Kidney epithelial cell (primary cell): ENCODE measurements at places on chromosomes 12 and 14. TPM values are rescaled to one million over a fixed set of nuclear protein-coding genes. Genes with fewer than 3 reads are reported as not detected.
A peak's percentile ranks its signal among the peaks of the same experiment; 100 is the strongest.

NCOR2 gene
- 113 and 115 TPM in 2 replicates for total RNA-seq

GDF3 gene
- not detected in 2 replicates for total RNA-seq

SMIM41 gene
- total RNA-seq, result 0.34 TPM in 1 of 2 replicates, not detected in the other

RTL1 gene
- 1.1 and 1.2 TPM in 2 replicates for total RNA-seq

RNASE3 gene
- total RNA-seq, result not detected in 2 replicates

KRT8 gene
- 1,322 and 1,341 TPM in 2 replicates for total RNA-seq

- no peak for DNase-seq
Observed at GRCh38 chr12:38157274-38157932, 159.2 kb upstream of the ALG10B start.

GRCh38 chr12:27273114-27273513, 29.0 kb downstream of the STK38L start:
- DNase-seq, result no peak

- no peak for DNase-seq
Observed at GRCh38 chr12:98319716-98320425, 195.5 kb upstream of the TMPO start.

DNA sequence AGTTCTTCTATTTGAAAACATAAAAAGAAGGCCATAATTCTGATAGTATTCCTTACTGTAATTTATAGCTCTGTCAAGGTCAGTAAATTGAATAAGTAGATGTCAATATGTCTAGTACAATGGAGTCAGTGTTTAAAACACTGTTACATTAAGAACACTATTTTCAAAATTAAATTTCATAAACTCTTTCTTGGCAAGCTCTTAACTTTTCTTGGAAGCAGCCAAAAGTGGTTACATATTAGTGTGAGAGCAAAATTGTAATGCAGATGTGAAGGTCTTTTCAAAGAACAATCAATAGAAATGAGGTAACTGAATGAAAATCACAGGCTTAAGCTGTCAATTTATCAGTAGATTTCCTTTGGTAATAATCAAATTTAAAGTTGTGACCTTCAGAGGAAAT, 722.4 kb upstream of the NOVA1 start:
- DNase-seq, result no peak

DNA sequence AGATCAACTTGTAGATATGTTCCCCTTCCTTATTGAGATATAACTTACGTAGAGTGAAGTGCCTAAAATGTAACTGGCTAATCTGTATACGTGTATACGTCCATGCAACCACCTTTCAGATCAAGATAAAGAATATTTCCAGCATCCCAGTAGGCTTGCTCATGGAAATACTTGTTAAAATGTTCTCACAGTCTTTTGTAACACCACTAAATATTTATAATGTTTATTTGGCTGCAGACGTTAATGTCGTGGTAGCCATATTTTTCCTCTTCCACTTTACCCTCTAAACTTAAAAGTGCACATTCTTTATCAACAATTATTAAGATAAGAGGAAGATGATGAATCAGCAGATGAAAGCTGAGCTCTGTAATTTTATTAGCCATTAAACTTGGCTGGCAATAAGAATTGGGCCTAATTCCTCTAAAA, 447.4 kb downstream of the AEBP2 start:
- no peak for DNase-seq

- peak; percentile 77 for DNase-seq
Observed at GRCh38 chr12:91219511-91219910, 36.9 kb upstream of the DCN start.
